Osteocyte (in vitro differentiated cells): ENCODE measurements at places on chromosomes 6 and 20. TPM values are rescaled to one million over a fixed set of nuclear protein-coding genes. Genes with fewer than 3 reads are reported as not detected.
A peak's percentile ranks its signal among the peaks of the same experiment; 100 is the strongest.

The ID4 gene
- total RNA-seq: 42.5 and 46.8 TPM in 2 replicates

The OVOL2 gene
- not detected in 2 replicates for total RNA-seq

The NT5E gene
- total RNA-seq: 193 and 197 TPM in 2 replicates

The PLG gene
- not detected in 2 replicates for total RNA-seq

The RCAN2 gene
- total RNA-seq: 27.9 and 31.3 TPM in 2 replicates

The CASS4 gene
- total RNA-seq: 0.13 TPM in 1 of 2 replicates, not detected in the other

The MUCL3 gene
- not detected in 2 replicates for total RNA-seq

The SUPT3H gene
- total RNA-seq: 13.2 and 15.1 TPM in 2 replicates

The FOXA2 gene
- not detected in 2 replicates for total RNA-seq

The PAK5 gene
- total RNA-seq: not detected in 2 replicates

- no peak for DNase-seq
Measured at GRCh38 chr6:113949499-113949898, 21.4 kb downstream of the HDAC2 start.

GRCh38 chr20:48809673-48810072 lies 18.1 kb downstream of the PREX1 start:
- no peak for DNase-seq

DNA sequence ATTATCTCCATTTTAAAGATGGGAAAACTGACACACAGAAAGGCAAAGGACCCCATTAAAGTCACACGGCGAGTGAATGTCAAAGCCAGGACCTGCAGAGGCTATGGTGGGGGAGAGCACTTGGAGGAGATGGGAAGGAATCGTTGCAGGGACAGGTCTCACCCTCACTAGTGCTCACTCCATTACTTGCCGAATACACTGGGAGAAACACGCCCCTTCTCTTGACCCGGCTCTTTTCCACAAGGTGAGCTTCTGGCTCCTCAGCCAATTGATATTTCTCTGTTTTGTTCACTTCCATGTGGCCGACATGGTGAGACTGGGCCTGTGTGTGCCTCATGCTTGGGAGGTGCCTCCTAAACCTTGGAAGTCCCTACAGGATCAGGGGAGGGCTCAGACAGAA lies 117.8 kb upstream of the KCNG1 start:
- DNase-seq: no peak

DNA sequence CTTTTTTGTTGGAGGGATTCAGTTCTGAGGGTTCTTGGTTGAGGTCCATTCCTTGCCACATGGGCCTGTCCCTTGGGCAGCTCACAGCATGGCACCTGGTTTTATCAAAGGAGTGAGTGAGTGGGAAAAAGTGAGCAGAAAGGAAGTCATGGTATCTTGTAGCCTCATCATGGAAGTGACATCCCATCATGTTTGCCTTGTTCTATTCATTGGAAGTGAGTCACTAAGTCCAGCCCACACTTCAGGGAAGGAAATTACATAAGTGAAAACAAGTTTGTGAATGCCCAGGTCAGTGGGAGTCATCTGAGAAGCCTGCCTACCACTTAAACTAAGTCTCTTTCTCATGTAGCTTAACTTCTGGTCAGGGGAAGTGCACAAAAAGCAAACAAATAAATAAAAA lies 32.8 kb upstream of the ZNFX1 start:
- no peak for DNase-seq

GRCh38 chr6:156396791-156397418 lies 380.3 kb upstream of the ARID1B start:
- DNase-seq: no peak

- no peak for DNase-seq
Measured at GRCh38 chr20:13322621-13323020, 101.5 kb downstream of the ISM1 start.

- DNase-seq: no peak
Measured at GRCh38 chr20:22848364-22848763, 186.7 kb upstream of the SSTR4 start.

DNA sequence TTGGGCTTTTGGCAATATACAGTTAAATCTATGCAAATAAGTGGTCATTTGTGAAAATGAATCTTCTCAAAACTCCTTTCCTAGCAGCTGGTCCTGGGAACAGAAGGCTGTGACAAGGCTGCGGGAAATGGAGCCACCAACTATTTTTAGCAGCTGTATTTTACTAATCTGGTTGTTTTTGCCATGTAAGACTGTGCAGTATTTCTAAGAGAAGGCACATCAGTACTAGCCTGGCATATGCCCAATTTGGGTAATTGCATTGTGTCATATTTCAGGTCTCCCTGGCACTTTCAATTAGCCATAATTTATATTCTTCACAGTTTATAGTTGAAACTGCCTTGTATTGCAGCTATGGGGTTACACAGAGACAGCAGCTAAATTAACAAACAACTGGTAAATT lies 109.6 kb downstream of the MANEA start:
- no peak for DNase-seq

DNA sequence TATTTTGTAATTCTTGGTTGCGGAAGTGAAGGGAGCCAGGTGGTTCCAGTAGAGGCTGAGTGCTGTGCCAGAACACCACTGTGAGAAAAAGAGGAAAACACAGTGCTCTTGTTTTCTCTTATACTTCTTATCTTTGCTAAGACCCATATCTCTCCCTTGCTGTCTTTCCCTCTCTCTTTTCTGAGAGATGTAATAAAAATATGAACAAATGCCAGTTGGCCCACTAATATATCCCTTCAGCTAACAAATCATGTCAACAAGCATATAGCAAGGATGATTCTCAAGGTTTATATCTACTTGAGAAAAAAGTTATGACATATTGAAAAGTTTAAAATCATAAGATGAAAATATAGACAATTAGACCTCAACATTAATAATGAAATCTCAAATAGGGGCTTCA lies 758.3 kb downstream of the HDGFL1 start:
- no peak for DNase-seq

DNA sequence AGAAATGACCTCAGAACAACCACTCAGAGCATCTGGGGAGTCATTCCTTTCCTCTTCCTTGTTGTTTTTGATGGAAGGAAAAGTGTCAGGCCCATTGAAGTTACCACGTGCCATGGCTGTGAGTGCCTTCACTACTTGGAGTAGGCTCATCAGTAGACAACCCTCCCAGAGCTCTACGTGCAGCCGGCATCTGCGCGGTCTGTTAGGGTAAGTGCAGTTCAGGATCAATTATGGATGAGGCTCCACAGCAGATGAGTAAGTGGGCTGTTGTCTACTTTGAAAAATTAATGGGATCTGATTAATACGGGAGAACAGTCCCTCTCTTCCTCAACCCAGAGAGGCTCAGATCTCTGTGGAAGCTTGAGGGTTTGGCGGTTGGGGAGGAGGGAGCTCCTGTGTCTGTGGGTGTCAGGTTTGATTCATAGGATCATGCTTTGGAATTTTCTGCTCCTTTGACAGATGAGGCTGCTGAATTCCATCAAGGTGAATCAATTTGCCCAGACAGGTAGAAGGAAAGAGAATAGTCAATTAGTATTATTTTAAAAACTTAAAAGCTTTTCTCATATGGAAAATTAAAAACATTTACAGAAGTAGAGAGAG lies 93.8 kb upstream of the TOX2 start:
- DNase-seq: no peak

DNA sequence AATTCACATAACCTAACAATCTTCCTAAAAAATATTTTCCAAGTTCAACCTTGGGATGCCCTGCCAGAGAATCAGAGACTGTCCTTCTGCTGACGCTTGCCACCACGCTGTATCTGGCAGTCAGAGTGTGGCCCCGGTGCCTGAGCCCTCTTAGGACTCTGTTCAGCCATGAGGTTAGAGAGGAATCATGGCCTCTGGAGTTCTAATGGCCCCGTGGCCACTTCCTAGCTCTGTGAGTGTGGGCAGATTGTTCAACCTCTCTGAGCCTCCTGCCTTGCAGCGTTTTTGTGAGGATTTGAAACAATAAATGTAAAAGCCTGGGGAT lies 2.2 kb downstream of the BPHL start:
- DNase-seq: no peak

- DNase-seq: no peak
Measured at GRCh38 chr6:149723771-149724417, 6.0 kb upstream of the LATS1 start.

GRCh38 chr20:1328680-1329330 lies at the start of gene SDCBP2:
SDCBP2 (minus strand) TSS chr20:1329139; CDS start chr20:1320416, 8,723 bp downstream.
- DNase-seq: peak; percentile 79

DNA sequence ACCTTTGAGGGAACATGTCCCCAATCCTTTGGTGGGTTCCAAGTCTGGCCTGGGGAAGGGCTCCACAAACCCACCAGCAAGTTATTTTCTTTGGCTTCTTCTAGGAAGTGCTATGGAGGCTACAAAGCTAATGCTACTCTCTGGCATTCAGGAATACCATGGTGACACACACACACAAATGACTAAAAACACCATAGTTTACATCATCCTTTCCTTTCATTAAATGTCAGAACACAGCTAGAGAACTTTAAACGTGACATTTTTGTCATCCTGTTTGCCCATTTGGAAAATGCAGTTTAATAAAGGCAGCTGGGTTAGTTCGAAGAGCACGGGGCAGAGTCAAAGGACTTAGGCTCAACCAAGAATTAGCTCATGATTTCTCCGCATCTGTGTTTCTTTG lies 40.2 kb upstream of the PROKR2 start:
- no peak for DNase-seq

- DNase-seq: no peak
Measured at GRCh38 chr6:16446273-16446672, 207.9 kb downstream of the GMPR start.

DNA sequence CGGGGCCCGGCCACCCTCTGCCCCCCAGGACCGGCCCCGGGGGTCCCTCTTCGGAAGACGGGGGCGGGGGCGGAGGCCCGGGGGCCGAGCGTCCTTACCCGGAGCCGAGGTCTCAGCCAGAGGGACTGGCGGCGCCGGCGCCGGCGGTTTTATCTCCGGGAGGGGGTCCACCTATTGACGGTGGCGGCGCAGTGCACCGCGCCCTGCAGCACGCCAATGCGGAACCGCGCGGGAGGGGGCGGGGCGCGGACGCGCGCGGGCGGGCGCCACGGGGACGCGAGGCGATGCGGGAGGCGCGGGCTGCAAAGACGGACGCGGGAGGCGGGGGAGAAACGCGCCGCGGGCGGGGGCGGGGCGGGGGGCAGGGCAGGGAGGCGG lies at the start of gene EEF1A2:
Gene EEF1A2 (minus strand): TSS at position 124 of the 378 bp plus-strand sequence. CDS start 1,320 bp downstream, outside the sequence.
- DNase-seq: no peak

DNA sequence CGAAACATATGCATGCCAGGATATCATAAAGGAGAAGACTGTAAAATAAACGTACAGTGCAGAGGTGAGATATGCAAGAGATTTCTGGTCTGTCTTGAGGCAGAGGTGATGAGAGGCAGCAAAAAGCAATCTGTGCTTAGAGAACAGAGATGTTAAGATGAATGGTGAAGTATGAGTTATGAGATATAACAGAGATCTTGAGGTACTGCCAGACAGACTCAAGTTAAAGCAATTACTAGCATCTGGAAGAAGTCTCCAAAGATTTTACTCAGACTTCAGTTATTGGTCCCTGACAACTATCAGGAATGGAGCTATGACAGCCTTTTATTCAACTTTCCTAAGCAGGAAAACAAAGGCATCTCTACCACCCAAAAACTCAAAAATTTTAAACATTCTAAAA lies 122.8 kb upstream of the DST start:
- DNase-seq: no peak

DNA sequence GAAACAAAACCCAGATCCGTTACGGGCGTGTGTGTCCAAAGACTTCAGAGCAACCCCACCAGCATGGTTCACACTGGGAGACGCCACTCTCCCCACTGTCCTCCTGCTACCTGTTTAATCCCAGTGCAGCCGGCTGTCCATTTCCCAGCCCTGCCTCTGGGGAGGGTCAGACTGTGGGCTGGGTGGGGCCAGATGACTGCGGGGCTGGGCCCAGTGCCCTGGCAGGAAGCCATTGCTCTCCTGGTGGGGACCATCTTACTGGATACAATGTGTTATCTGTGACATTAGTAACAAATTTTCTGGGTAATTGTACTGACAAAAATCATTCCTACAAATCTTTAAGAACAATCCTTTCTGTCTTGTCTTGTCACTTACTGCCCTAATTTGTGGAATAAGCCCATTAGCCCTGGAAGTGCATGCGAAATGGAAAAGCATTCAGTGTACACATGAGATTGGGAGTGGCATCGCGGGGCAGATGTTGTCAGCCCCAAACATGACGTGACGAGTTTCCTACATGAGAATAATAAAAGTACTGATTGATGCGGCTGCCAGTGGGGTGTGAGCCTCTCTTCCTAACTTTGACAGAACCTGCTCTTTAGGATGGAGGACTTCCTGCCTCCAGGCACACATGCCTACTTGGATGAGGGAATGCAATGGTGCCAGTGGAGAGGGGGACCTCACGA lies 37.9 kb upstream of the PCMTD2 start:
- DNase-seq: no peak

DNA sequence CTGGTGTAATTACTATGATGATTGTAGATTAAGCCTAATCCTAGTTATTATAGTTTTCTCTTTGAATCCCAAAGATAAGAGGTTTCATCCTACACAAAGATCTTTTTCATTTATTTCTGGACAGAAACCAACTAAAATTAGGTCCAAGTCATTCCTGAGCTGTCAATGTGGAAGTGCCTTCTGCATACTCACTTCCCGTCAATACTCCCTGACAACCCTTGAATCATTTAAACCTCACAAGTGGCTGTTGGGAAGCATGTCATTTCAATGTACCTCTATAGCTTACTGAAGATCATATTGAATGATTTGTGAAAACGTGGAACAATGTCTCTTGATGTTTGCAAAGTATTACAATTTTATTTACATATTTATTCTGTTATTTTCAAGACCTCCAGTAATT lies 274.1 kb downstream of the HACE1 start:
- DNase-seq: no peak

DNA sequence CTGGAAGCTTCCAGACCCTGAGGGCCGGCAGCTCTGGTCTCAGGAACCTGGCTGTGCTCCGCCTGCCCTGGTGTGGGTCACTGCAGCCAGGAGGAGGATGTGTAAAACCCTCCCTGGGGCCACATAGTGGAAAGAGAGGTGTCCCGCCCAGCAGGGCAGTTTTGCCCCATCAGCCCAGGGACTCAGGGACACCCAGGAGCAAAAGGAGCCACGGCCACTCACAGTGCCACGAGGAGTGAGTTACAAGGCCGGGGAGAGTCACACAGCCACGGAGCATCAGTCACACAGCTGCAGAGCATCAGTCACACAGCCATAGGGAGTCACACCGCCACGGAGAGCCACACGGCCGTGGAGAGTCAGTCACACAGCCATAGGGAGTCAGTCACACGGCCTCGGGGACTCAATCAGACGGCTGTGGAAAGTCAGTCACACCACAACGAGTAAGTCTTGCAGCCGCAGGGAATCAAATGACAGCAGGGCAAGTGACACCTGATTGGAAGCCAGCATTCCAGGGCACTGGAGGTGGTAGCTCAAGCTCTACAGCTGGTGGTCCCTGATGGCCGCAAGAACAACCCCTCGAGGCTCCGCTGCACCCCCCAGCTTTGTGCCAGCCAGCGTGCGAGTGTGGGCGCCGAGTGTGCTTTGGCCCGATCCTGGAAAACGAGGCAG lies 60.9 kb downstream of the DLL1 start:
- no peak for DNase-seq

DNA sequence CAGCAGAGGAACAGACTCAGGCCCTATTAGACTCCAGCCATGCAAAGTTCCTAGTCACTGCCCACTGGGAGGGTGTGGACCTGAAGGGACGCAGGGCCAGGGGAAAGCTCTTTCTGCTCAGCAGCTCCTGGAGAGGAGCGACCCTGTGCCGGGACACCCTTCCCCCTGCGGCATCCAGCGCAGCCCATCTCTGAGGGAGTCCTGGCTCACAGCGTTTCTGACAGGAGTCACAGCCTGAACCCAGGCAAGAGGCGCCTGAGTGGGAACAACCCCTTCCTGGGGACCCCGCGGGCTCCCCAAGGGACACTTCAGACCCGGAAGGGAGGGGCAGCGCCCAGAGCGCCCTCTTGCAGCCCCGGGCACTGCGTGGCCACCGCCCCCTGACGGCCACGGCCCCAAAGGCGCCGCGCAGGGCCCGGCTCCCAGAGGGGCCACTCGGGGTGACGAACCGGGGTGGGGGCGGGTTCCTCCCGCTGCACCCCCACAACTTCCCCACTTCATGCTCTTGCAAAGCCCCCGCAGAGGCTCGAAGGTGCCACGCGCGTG lies 862 bp downstream of the UCKL1 start:
- DNase-seq: no peak
